ENCODE measurements at places on chromosomes 7 and 10.

DNA sequence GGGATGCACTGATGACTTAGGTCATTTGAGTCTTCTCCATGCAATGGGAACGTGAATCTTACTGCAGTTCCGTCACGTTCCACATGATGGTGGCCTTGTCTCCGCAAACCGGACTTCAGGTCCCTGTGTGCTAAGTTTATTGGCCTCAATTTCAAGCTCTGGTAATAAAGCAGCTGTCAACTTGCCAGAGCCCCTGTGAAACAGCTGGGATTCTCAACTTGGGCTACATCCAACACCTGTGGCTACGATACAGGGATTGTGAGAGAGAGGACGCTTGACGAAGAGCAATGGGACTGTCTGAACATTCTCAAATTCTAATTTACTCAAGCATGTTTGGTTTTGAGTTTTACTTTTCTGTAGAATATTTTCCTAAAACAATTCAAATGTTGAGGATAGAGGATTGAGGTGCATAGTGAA lies 174.2 kb downstream of the PTN start:
- no peak for DNase-seq

DNA sequence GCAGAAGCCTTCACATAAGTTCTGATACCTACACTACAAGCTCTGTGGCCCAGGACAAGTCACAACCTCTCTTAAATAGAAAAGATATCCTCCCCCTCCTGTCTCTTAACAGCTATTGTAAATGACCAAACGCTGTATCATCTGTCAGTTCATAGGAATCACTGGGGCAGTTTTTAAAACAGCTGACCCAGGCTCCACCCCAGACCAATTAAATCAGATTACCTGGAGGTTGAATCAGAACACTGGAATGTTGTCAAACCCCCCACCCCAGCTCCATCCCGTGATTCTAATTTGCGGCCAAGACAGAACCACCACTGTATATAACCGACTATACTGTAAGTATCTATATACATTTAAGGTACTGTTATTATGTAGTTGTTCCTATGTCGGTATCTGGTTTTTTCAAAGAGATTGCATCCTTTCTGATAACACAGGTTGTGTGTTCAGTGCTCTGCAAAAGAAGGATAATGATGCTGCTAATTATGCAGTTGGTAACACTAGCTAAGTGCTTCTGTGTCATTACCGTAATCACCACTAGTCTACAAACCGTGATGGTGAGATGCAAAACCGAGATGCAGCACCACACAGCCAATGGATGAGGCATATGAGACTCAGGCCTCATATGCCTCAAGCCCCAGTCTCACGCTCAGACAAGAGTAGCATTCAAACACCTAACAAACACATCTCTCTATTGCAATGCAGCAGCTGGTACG lies 47.4 kb downstream of the TNS3 start:
- no peak for DNase-seq

DNA sequence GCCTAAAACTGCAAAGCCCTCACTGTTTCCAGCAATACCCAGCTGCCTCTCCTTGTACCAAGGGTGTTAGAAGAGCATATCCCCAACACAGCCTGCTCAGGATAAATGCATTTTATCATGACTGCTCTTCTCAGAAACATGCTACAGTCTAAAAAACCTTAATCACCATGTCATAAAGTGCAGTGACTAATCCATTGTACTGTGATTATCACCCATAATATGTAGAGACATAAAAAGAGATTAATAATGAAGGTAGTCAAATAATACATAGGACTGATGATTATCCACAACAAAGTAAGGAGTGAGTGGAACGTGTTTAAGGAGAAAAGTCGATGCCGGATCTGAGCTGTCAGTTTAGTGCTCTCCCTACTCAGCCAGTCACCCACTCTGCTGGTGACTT lies 12.2 kb upstream of the WDR11 start:
- DNase-seq: no peak

- no peak for DNase-seq
Observed at GRCh38 chr7:98049034-98049433, 57.6 kb upstream of the LMTK2 start.

DNA sequence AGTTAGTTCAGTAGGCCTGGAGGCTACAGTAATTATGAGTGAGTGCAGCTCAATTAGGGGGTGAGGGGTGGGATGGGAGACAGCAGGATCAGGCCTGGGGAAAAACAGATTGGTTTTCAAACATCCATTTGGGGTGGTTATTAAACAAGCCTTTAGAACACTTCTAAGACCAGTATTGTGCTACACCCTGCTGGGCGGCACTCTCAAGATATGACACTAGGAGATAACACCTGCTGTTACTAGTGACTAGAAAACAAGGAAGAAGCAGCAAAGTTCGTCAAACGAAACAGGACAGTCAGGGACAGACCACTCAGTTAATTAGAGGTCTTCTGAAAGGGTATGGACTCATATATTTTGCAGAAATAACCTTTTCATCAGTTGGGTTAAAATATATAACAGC lies 353.6 kb downstream of the PTEN start:
- no peak for DNase-seq

DNA sequence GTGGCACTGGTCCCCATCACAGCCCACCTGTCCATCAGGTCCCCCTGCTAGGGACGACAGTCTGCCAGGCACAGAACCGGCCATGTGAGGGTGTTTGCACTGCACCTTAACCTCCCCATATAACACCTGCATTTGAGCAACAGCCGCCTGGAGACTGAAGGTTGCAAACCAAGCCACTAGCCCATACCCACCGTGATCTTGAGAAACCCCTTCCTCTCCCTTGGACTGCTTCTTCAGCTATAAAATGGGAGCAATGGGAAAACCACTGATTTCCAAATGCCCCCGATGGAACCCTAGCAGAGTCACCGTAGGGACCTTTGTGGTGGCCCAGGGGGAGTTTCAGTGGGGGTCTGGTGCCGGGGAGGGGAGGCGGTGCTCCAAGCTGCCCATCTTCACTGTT lies 120.1 kb downstream of the NPTX2 start:
- no peak for DNase-seq

- no peak for DNase-seq
Observed at GRCh38 chr10:133059093-133059470, 28.6 kb upstream of the ADGRA1 start.

GRCh38 chr10:21808550-21808949 lies 195.0 kb downstream of the DNAJC1 start:
- DNase-seq: no peak

DNA sequence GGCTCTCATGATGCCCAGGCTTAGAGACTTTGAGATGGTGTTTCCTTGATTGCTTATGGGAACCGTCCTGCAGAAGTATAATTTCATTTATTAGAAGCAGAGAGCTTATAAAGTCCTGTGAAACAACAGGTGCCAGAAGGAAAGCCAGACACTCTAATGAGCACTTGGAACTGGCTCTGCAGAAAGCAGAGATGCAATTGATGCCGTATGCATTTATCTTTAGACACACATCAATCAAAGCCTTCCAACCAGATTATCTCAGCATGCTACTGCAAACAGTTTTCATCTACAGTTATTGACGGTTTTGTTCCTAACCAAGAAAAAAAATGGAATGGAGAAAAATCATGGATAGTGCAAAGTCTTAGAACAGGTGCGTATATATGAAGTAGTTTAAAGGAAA lies 371.7 kb upstream of the PRKCQ start:
- DNase-seq: no peak

GRCh38 chr10:122263971-122264370 lies 7.1 kb upstream of the BTBD16 start:
- DNase-seq: no peak

GRCh38 chr7:43616977-43617376 lies 34.1 kb downstream of the STK17A start:
- DNase-seq: no peak

DNA sequence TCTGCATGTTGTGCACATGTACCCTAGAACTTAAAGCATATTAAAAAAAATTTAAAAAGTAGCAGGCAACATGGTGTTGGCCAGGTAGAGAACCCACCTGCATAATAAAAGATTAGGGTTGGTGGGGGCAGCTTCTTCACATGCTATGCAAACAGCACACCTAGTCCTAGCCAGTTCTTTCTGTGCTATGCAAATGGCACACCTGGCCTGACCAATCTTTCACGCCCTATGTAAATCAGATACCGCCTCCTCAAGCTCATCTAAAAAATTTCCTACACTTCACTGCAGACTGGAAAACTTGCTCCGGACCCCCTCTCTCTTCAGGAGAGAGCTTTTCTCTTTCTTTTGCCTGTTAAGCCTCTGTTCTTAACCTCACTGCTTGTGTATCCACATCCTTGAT lies 14.5 kb upstream of the PIP start:
- no peak for DNase-seq

DNA sequence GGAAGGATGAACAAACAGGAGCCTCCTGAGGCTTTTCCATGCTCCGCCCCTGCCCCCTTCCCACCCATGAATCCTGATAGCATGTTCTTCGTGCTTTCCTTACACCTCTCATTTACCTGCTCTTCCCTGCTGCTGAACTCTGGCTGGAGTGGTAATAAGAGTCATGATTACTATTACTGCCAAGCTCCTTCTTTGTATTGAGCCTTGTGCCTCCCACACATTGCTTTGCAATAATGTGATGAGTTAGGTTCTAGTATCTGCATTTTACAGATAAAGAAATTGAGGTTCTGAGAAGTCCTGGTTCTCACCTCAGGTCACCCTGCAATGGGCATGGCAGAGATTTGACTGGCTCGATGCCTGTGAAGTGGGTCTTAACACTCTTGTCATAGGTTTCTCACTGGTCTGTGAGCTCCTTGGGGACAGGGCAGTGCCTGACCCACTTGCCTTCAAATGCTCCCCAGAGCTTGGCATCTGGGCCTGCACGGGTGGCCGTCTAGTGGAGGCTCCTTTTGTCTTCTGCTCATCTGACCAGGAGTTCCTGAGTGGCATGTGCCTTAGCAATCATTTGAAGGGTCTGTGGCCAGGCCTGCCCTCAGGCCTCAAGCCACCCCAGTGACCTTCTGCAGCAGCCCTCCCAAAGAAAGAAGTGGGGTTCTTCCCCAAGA lies 309.2 kb upstream of the ZMIZ1 start:
- no peak for DNase-seq

GRCh38 chr7:91657483-91658071 lies 222.9 kb downstream of the MTERF1 start:
- no peak for DNase-seq

DNA sequence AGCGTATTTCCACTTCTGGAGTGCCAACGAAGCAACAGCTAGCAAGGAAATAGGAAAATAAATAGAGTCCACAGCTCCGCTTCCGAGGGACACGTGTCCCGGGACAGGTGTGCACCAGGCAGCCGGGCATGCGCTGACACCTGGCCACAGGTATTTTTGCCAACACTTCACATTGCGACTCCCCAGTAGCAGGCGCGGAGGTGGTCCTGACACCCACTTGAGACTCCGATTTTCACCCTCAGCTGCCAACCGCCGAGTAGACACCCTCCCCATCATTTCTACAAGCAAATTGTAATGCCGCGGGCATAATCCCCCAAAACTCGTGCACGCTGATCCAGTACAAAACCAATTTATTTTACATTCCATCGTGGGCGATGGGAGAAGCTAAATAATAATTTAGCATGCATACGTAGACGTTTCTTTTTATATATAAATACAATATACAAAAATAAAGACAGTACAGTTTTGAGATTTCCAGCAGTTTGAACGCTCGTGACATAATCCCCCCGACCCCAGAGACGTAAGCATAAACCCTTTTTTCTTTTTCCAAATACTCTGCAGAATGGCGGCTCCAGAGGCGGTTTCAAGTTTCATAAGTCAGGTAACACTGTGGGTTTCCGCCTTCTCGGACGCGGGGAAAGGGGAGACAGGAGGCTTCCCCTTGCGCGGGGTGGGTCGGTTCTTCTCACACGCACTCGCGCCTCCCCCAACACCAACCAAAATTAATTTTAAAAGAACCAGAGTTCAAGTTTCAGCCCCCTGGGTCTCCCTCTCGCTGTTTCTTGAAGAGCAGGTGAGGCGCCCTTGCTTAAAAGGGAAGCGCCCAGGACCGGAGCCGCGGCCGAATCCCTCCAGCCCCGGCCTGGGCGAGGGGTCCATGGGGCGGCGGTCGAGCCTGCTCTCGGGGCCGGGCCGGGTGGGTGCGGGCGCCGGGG lies 5.7 kb downstream of the MNX1 start:
- DNase-seq: no peak

DNA sequence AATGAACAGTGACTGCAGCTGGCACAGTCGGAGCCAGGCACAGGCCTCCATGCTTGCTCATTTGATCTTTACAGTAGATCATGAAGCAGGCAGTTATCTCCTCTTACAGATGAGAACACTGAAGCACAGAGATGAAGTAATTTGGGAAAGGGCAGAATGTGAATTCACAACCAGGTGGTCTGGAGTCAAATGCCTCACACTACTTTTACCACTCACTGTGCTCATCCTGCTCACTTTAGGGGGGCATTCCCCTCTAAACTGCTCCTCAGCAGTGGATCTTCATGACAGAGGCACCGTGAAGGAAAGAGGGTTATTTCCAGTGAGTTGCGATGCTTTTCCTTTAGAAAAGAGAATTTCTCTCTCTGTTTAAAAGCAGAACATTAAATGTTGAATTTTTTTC lies 15.1 kb downstream of the SNX10 start:
- DNase-seq: no peak

- DNase-seq: no peak
Observed at GRCh38 chr7:27799212-27799611, 59.2 kb downstream of the TAX1BP1 start.

DNA sequence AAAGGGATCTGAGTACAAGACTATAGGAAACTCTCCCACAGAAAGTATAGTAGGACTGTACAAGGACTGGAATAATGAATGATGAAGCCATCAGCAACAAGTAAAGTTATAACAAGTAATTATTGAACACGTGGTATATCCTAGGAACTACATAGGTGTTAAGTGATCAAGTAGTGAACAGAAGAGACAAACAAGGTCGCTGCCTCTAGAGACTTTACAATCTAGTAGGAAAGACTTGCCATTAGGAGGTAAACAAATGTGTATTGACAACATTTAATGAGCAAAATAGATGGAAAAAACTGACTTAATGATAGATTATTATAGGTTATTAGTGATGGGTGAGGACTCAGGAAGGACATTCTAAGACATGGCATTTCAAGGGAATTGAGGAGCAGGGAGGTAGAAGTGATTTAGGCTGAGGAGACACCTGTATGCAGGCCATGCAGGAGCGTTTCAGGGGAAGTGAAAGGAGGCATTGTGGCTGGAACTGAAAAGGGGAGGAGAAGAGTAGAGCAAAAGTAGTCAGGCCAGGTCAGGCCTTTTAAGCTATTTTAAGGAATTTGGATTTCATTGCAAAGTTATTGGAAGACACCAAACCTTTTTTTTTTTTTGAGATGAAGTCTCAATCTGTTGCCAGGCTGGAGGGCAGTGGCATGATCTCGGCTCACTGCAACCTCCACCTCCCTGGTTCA lies 8.5 kb upstream of the GLCCI1 start:
- no peak for DNase-seq

DNA sequence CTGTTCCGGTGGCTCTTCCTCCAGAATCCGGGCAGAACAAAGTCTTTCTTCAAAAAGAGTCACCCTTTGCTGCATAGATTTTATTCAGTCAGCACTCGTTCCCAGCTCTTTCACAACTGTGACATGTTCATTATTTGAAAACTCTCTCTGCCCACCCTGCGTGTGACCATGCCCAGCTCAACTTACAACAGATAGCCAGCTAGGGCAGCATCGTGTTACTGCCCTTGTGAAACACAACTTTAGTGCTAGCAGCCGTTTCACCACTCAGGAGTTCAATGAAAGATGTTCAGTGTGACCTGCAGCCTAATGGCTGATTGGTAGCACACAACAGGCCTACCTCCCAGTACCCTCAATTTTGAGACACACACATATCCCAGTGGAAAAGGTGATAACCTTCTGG lies 57.9 kb downstream of the ZNF438 start:
- no peak for DNase-seq

Measured in stimulated activated naive CD4-positive, alpha-beta T cell treated with Interleukin-2 at 50 U/mL for 16 hours (primary cell).